ENCODE measurements at places on chromosomes 2 and 18. TPM values are rescaled to one million over a fixed set of nuclear protein-coding genes. Genes with fewer than 3 reads are reported as not detected.

The TXNDC2 gene
- total RNA-seq: not detected

DNA sequence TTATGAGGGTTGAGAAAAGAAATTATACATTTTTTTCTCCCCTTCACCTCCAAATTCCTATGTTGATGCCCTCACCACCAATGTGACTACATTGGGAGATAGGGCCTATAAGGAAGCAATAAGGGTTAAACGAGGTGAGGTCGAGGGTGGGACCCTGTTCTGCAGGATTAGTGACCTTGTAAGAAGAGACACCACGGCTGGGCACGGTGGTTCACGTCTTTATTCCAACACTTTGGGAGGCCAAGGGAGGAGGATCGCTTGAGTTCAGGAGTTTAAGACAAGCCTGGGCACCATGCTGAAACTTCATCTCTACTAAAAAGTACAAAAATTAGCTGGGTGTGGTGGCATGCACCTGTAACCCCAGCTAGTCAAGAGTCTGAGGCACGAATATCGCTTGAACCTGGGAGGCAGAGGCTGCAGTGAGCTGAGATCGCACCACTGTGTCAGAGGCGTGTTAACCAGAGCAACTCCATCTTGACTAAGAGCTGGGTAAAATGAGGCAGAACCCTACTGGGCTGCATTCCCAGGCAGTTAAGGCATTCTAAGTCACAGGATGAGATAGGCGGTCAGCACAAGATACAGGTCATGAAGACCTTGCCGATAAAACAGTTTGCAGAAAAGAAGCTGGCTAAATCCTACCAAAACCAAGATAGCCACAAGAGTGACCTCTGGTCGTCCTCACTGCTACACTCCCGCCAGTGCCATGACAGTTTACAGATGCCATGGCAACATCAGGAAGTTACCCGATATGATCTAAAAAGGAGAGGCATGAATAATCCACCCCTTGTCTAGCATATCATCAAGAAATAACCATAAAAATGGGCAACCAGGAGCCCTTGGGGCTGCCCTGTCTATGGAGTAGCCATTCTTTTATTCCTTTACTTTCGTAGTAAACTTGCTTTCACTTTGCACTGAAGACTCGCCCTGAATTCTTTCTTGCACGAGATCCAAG, 77.0 kb downstream of the NCAPH start:
- no peak for DNase-seq

GRCh38 chr2:29000481-29000880, 19.4 kb downstream of the TOGARAM2 start:
- DNase-seq: no peak

DNA sequence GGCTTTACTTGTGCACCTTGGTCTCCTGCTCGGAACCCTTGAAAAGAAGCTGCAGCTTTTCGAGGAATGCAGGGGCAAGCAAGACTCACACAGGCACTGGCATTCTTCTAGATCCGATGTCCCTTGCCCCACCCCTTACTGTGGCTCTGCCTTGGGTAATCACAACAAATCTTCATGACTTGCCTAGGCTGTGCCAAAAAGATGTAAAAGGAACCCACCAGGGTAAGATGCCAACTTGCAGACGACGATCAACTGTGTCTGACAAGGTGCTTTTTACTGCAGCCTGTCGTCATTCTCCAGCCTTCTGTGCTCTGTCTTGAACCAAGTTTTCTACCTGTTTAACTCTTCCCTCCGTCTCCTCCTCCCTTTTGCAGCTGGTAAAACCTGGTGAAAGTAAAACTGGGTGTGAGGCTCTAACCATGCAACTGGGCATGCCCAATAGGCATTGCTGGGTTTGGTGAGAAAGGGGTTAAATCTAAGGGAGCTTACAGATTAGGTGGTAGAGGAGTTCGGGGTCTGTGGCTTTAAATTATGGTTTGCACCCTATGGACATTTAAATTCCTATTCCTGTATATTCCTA, 909 bp upstream of the NRXN1 start:
- DNase-seq: no peak

GRCh38 chr2:130749641-130750040, 5.7 kb upstream of the AMER3 start:
- DNase-seq: no peak

DNA sequence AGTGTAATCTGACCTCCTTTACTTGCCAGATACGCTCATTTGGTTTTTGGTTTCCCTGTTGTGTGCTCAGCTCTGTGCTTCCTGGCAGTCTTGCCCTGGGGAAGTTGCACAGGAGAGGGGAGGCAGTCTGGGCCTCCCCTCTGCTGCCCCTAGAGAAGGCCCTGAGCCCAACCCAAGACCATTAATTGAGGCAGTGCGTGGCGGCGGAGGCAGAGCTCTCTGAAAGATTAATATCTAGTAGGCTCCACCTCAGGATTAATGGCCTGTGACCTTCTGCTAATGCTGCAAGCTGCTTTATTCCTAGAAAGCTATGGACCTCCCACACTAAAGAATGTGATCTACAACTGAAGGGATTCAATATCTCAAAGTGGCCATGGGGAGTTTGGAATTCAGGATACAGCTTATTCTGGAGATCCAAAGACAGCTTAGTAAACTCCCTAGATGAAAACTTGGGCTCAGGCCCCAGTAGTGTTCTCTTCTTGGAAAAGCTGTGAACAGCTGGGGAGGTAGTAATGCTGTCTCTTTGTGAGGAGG, 41.4 kb upstream of the MAPRE2 start:
- DNase-seq: no peak

- no peak for DNase-seq
These were observed 33.7 kb downstream of the SFT2D3 start for GRCh38 chr2:127735044-127735443.
